ENCODE measurements at places on chromosomes 1 and 21.

DNA sequence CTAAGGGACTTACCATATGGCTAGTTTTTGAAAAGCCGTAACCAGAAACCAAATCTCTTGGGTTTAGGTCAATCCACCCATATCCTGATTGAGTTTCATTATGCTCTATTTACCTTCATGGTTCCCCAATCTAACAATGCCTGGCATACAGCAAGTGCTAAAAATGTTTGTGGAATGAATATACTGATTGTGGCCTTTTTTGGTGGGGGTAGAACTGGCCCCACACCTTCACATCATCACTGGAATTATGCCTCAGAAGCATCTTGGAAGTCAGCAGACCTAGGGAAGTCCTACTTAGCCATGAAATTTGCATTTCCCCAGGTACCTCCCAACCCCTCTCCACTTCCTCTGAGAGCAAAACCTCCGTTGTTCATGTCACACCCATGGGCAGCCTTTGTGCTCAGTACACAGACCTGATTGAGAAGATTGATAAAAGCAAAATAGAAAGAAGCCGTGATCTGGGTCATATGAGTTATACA is 17.8 kb upstream of the SLAMF1 start:
- DNase-seq: no peak

DNA sequence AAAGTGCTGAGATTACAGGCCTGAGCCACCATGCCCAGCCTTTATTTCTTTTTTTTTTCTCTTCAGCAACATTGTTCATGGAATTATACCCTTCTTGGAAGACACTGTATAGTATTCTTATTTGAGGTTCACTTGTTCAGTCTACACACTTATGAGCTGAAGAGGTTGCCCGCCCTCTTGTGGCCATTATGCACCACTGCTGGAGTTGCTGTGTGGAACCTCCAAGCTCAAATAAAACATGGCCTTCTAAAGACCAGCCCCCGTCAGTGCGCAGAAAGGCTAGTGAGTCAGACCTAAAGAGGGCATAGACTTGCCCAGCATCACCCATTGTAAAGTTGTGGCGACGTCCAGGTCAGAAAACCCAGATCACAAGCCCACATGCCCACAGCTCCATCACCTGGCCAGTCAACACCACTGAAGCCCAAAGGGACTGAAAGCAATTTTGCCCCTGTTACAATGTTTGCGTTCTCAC is 20.4 kb downstream of the LURAP1 start:
- DNase-seq: peak; percentile 85

GRCh38 chr1:207822602-207823451 is 71.0 kb downstream of the CD46 start:
- DNase-seq: no peak

- DNase-seq: no peak
Measured at GRCh38 chr1:113126207-113126606, 53.2 kb downstream of the LRIG2 start.

DNA sequence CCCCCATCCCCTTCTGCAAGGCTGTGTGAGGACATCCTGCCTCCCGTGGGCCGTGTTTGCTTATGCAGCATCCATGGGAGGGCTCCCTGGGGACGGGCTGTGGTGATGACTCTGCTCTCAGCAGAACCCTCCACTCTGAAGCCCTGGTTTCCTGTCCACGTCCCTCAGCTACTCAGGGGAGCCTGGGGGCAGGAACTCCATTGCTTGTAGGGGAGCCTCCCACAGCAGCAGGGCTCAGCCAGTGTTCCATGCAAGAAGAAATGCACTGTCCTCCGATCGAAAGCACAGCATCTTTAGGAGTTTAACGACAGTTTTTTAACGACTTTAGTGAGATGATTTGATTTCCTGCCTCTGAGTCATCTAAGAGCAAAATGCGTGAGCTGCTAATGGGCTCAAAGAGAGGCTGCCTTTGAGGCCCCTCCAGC is 8.3 kb upstream of the KCNAB2 start:
- peak; percentile 18 for DNase-seq

DNA sequence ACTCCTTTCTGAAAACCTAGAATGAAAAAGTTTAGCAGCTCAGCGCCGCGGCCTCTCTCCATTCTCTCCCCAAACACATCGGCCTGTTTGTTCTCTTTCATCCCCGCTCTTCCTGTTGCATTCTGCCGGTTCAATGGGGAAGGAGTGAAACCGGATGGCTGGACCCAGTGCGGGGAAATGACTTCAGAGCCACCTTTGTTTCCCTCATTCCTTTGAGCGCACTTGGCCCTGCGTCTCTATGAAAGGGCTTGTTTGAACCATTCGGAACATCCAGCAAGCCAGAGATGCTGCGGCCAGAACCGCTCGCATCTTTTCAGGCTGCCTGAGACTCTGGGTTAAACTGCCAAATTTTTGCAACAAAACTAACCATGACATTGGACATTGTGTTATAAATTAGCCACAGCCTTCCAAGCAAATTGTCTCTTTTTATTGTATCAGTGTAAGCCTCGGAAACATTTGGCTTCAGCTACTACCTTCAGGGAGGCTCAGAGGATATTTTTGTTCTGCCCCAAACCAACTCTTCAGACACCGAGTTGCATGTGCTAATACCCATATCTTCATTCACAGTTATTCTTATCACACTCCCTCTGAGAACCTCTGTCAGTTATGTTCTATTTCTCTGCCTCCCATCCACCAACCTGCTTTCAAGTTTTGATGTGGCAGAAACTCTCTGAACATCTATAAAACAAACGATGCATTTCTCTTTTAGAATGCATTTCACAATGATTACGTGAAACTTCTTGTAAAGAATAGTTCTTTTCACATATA is 5.1 kb upstream of the OLIG1 start:
- DNase-seq: no peak

DNA sequence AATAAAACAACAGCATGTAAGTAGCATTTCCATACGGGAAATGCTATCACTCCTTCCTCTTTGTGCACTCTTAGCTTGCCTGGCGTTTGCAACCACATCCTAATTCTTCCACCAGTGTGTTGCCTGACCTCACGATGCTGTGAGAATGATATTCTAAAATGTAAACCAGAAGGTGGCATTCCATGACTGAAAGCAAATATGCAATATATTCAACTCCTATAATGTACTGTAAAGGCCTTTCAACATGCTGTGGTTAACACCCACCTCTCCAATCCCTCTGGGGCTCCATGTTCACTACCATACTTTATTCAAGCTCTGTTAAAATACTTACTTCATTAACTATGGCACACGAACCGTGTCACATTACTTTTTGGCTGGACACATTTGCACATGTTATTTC is 420.6 kb upstream of the DEPDC1 start:
- DNase-seq: no peak

- no peak for DNase-seq
Measured at GRCh38 chr1:147105909-147106308, 66.4 kb downstream of the PRKAB2 start.

GRCh38 chr21:26273686-26274313 is 103.2 kb upstream of the APP start:
- no peak for DNase-seq

DNA sequence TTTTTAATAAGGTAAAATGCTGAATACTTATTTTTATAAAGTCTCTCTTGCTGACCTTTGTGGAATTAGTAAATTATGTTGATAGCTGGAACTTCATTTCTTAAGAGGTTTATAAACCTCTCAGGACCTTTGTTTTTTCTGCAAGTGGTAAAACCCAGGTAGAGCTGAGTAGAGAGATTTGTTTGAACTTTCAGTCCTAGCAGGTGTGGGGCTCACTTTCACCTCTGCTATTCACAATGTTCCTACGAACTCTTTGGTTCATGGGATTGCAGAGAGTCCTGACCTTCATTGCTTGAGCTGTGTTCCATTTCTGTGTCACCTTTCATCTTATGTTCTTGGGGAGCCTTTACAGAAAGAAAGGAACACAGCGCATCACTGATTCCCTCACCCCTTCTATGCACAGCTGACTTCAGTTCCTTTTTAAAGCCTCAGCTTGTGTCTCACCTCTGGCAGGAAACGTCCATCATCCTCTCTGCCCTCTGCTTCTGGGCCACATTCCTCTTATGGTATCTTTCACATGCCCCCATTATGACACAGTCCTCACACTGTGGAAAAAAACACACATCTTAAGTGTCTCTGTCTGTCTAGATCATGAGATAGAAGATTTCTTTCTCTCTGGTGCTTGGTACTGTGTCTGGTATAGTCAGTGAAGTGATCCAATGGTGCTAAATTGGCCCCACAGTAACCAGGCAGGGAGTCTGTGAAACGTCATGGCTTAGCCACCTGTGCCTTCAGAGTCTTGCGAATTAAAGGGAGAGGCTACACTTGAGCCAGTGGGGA is 262.5 kb upstream of the B3GALT2 start:
- no peak for DNase-seq
